Activated naive CD8-positive, alpha-beta T cell treated with anti-CD3 and anti-CD28 coated beads, Interleukin-2, amount 50 U/mL, for 24 hours (primary cell): ENCODE measurements at places on chromosomes 6 and 20.

DNA sequence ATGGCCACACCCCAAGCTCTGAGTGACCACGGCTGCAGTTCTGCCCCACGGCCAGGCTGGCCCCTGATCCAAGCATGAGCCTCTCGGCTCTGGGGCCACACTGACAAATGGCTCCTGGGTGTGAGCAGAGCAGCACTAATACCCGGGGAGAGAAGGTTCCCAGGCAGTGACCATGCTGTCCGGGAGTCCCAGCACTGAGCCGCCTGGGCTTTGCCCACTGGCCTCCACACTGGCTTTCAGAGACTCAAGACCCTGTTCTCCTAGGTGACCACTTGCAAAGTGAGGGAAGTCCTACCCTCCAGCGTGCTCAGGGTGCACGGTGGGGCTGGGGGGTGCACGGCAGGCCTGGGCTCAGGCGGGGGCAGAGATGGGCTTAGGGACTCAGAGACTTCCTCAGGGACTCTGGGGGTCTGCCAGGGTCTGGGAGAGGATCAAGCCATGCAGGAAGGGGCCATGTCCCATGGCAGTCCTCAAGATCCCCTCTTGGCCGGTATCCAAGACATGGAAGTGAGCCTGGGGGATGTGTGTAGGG, 220.2 kb upstream of the RNF24 start:
- DNase-seq: no peak

DNA sequence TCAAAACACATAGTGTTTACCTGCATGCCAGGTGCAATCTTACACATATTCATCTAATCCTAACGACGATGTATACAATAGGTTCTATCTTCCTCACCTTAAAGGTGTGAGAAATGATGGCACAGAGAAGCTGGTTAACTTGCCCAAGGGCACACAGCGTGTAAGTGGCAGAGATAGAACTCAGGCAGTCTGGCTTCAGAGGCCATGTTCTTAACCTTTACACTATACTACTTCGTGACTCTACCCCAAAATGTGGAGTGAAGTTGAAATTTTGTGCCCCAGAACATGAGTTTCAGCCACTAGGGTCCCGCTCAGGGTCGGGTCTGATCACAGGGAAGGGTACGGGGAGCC, 584 bp downstream of the VPS52 start:
- no peak for DNase-seq

- no peak for DNase-seq
Measured at GRCh38 chr6:36949636-36950035, 4.9 kb upstream of the PI16 start.

DNA sequence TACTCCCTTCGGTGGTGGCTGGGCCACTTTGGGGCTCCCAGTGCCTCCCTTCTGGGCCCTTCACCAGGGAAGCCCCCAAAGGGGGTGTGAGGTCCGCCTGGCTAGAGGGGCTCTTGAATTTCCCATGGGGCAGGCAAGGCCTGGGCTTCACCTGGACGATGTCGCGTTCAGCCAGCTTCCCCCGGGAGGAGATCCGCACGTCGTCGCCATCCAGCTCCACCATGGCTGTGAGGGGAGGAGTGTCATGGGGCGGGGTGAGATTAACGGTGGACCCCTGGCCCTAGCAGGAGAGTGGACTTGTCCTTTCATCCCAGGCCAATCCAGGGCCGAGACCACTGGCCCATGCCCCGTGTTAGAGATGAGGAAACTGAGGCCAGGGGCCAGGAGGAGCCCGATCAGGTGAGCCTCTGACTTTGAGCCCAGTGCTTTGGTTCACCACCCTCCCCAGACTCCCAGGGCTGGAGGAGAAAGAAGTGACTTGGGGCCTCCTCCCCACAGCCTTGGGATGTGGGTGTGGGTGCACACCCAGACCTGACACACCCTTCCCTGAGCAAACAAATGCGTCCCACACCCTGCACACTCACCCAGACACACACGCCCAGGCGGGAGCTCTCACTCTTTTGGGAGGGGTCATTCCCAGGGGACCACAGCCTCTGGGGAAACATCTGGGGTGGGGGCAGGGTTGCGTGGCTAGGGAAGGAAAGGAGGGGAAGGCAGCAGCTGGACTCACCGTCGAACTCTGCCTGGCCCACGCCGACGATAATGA, 46.1 kb downstream of the RAB44 start:
- no peak for DNase-seq

DNA sequence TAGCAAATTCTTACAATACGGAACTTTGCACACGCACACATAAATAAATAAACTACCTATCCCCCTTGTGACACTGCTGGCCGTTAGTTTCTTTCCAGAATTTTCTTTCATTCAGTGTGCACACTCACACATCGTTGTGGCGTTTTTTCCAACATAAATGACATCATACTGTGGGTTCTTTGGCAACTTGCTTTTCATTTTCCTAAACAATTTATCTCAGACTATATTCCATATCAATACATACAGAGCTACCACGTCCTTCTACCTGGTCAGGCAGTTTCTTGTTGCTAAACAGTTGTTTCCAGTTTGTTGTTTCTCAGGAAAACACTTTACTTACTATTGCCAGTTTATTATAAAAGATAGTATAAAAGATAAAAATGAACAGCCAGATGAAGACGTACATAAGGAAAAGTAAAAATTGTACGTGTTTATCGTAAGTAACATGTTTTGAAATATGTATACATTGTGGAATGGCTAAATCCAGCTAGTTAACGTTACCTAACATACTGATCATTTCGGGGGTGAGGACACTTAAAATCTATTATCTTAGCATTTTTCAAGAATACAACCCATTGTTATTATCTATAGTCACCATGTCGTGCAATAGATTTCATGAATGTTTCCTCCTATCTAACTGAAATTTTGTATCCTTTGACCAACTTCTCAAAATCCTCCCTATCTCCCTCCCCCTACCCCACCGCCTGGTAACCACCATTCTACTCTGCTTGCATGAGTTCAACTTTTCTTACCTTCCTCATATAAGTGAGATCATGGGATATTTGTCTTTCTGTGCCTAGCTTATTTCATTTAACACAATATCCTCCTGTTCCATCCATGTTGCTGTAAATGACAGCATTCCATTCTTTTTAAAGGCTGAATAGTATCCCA, 1.2 kb upstream of the TP53RK start:
- DNase-seq: no peak

- no peak for DNase-seq
Measured at GRCh38 chr6:83908813-83909212, 49.3 kb downstream of the CYB5R4 start.

DNA sequence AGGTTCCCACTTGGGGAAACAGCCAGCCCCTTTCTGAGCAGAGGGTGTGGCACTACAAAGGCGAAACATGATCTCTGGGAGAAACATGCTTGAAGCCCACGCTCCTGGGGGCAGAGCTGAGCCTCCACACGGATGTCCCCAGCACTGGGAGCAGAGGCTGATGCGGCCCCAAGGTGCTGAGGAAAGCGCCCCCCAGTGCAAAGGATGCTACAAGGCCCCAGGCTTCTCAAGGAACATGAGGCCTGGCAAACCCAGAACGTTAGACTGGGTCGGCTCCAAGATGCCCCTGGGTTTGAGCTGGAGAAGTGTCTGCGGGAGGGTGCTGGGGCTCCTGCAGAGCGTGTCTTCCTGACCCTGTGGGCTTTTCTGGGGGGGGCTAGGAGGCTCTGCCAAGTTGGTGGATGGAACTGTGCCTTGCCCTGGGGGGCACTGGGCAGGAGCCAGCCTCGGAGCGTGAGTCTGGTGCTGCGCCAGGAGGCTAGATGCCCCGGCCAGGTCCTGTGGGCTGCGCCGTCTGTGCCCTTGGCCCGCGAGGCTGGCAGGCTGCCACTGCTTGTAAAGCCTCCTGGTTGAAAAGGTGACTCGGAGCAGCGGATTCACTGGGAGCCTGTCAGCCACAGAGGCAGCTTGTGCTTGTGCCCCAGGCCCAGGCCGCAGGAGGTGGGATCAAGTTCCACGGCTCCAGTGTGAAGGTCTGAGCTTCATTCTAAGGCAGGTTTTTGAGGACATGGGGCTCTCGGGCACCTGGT, 8.1 kb downstream of the SYNJ2 start:
- no peak for DNase-seq

DNA sequence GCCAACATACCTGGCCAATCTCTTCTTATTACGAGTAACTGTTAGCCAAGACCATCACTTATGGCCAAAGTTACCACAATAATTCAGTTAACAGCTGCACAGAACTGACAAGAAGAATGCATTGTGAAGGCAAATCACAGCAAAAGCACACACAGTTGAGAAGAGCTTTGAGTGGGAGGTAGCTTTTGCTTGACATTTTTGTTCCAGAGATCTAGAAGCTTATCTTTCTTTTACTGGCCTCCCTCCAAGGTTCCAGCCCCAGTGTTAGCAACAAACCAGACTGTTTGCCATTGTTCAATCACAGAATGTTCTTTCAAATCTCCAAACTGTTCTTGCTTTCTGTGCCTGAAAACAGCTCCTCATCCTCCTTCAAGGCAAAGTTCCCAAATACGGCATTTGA, 35.9 kb upstream of the IRAK1BP1 start:
- DNase-seq: no peak

DNA sequence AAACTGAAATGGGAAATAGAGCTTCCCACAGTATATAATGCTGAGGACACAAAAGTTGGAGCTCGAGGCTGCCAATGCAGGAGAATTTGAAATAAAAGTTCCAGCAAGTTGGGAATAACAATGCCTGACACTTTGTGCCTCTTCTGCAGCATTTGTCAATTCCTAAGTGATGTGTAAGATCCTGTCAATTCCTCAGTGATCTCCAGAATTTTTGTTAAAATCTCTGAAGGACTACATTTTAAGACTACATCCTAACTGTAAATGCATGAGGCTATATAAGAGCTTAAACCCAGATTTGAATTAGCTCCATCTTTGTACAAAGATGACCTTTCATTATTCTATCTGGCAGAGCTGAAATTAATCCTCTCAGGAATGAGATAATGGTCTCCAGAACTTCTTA, 208.2 kb downstream of the COL12A1 start:
- DNase-seq: no peak

- DNase-seq: no peak
Measured at GRCh38 chr20:34090645-34091044, 21.4 kb downstream of the EIF2S2 start.

DNA sequence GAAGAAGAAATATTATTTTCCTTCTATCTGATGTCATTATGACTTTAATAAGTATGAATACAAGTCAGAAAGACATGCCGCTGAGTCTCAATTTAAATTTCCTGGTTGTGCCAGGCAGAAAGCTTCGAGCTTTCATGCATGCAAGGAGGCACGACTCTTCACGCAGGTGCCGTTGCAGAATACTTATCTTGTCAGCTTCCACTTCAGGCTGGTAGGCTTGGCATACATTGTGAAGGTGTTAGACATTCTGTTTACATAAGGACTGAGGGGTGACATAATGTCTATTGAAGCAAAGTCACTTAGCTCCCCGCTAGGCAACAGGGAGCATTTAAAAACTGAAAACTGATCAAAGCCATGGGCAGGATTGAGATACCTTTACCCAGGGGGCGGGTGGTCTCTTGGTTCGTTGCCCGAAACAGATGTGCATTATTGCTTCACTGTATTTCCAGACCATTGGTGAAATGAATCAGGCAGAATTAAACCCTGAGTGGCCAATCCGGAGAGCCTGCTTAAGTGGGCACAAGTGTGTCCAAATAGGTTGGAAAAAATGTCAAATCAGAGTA, 16.4 kb downstream of the BMP6 start:
- no peak for DNase-seq

GRCh38 chr6:122405417-122405816, 6.0 kb downstream of the HSF2 start:
- no peak for DNase-seq

DNA sequence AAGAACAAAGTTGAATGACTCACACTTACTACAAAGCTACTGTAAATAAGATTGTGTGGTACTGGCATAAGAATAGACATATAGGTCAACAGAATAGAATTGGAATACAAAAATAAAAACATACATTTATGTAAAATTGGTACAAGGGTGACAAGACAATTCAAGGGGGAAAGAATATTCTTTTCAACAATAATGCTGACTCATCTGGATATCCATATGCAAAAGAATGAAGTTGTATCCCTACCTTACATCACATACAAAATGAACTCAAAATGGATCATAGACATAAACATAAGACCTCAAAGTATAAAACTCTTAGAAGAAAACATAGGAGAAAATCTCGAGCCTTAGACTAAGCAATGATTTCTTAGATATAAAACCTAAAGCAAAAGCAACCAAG, 50.9 kb downstream of the TRMT6 start:
- DNase-seq: no peak

DNA sequence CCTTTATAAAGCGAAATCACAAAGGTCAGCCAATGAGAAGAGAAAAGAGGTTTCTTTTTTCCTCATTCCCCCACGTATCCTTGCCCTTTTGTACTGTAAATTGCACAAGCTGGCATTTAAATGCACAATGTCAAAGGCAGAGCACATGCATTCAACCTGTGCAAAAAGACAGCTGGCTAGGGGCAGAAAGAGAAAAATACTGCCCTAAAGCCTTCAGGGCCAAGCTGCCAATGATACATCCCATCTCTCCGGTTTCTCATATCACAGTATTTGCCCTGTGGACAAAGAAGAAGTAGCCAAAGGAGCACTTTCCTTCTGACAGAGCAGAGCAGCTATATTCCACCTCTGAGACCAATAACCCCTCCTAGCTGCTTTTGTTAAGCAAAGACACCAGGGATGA, 219.2 kb downstream of the TRDN start:
- no peak for DNase-seq

DNA sequence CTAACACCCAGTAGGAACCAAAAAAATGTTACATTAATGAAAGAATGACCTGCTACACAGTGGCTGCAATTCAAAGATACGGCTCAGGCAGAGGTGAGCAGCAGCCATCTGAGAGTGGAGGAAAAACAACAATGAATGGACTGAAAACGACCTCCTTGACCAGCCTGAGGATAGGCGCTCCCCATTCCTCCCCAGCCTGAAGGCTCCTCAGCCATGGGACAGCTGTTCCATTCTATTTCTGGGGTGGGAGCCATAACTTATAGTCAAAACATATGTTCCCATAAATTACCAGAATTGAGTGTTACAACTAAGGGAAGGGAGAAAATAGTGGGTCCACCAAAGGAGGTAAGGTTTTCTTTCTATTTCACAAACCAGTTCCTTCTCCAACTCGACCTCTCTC, 27.2 kb downstream of the FYN start:
- no peak for DNase-seq

- no peak for DNase-seq
Measured at GRCh38 chr6:73766040-73766439, 70.0 kb downstream of the CD109 start.
